Stimulated activated CD8-positive, alpha-beta memory T cell treated with anti-CD3 and anti-CD28 coated beads, Interleukin-7, amount 100 ng/mL, for 24 hours (primary cell): ENCODE measurements at places on chromosomes 5 and 9.
A peak's percentile ranks its signal among the peaks of the same experiment; 100 is the strongest.

DNA sequence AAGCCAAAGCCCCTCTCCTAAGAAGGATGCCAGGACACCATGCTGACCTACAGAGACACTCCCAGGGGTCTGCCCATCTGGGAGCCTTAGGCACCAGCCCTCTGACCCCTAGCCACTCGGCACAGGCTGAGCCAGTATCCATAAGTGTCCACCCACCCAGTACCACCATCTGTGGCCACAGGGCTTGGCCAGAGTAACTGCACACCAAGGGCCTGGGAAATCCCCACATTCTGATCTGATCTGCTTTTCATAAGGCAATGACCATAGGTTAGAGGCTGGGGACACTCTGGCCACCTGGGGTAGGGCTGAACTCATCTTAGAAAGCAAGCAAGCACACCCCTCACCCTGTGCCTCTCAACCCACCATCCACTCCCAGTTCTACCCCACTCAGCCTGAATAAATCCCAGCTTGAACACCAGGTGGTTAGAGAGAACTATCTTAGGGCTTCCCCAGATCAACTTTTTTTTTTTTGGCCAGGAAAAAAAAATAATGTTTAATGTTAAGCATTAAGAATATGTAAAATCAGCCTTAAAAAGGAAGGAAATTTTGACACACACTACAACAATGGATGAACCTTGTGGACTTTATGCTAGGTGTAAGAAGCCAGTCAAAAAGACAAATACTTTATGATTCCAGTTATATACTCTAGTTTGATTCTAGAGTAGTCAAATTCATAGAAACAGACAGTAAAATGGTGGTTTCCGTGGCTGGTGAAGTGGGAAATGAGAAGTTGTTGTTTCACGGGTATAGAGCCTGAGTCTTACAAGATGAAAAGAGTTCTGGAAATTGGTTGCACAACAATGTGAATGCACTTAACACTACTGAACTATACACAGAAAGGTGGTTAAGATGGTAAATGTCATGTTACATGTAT, 6.2 kb downstream of the GNPDA1 start:
- no peak for DNase-seq

- DNase-seq, result no peak
These were observed 38.4 kb upstream of the RXRA start for GRCh38 chr9:134287591-134288491.

DNA sequence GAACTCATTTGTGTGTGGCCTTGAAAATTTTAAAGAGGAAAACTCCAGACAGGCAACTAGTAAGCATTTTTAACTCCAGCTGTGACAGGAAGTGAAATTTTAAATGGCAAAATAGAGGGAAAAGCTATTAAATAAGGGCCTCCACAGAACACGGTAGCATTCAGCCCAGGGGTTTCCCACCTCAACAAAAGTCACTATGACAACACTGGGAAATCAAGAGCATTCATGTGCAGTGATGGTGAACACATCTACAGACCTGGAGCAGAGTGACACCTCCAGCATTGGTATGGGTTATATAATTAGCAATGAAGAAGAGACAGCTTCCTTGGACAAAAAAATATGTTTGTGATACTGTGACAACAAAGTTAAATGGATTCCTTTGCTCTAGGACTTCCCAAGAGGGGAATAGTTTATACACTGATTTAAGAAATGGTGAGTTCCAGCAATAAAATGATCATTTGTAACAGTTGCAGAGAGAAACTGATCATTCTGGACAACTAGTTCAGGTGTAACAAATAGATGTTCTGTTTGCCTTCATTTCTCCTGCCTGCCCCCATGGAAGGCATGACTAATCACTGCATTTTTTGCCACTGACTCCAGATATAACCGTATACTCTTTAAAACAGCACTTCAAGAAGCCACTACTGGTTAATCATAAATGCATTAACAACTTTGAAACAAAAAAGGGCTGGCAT, 93.3 kb upstream of the SLC44A1 start:
- no peak for DNase-seq

DNA sequence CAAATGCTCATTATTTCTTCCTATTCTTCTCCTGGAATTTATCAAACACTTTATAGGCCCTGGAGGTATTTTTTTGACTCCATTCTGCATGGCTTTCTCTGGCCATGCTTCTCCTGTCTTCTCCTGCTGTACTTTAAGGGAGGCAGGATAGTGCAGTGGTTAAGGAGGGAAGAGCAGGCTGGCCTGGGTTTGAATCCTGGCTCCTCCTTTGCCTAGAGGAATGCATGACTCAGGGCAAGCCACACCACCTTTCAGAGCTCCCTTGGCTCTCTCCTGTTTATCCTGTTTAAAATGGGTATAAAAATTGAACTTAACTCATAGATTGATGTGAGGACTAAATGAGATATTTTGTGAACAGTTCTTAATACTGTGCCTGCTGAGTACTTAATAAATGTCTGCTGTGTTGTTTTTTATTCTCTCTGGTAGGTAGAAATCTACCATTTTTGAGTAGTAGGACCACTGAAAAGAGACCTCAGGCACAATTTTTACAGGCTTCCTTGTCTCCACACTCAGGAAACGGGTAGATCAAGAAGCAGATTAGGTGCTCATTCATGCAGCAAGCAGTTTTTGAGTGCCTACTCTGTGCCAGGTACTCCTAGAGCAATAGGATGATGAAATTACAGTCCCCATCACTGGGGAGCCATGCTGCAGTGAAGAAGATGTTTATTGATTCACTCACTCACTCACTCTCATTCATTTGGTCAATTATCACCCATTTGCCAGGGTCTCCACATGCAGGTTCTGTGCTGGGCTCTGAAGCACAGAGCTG, 32.7 kb upstream of the ARAP3 start:
- DNase-seq, result no peak

DNA sequence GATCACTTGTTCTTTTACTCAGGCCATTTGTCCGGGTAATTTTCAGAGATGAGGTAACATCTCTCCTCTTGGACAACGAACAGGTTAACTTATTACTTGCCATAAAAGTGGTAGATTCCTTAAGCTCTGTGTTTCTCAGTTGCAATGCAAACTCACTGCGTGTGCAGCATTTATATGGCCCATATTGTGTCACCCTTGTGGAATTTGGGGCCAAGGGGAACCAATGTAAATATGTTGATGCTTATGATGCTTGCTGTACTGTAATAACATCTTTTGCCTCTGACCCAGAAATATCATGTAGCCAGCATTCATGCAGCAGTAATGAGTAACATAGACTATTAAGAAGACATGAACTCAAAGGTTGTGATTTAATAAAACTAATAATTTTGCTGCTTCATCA, 175.8 kb downstream of the ADAMTS6 start:
- no peak for DNase-seq

- DNase-seq, result no peak
These were observed 3.3 kb downstream of the MAT2B start for GRCh38 chr5:163508753-163509152.

DNA sequence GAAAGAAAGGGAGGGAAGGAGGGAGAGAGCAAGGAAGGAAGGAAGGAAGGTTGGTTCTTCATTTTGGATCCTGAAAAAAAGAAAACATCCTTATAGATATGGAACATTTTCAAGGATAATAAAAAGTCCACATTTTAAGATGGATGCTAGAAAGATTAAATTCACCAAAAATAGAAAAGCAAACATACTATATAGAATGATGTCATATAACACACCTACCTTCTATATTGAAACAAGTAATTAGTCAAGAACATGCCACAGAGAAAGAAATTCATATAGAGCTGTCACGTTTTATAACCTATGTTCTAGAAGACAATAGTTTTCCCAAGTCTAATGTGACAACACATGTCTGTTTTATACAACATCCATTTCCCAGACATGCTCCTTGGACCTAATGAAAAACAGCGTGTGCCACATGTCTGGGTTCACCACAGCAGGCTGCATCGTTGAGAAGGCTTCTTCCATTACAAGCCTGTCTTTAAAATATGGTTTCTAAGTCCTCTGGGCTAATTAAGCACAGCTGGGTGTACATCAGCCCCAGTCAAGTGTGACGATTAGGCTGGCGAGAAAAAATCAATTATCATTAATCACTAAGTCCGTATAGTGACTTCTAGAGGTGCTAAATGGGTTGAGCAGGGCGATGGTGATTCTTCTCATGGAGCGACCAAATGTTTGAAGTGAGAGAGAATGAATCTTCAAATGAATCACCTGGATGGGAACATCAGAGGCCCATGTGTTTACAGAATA, 301.8 kb downstream of the TLE1 start:
- no peak for DNase-seq

- no peak for DNase-seq
These were observed 92.0 kb downstream of the OTULIN start for GRCh38 chr5:14756478-14756877.

- no peak for DNase-seq
These were observed 39.1 kb upstream of the MSH3 start for GRCh38 chr5:80615266-80615914.

DNA sequence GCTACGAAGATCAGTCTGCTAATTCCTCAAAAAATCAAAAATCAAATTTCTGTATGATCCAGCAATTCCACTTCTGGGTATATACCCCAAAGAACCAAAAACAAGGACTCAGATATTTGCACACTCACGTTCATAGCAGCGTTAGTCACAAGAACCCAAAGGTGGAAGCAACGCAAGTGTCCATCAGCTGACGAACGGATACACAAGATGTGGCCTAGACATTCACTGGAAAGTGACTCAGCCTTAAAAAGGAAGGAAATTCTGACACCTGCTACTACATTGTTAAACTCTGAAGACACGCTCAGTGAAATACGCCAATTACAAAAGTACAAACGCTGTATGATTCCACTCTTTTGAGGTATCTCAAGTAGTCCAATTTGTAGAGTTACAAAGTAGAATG, 93.3 kb downstream of the OTULIN start:
- no peak for DNase-seq

DNA sequence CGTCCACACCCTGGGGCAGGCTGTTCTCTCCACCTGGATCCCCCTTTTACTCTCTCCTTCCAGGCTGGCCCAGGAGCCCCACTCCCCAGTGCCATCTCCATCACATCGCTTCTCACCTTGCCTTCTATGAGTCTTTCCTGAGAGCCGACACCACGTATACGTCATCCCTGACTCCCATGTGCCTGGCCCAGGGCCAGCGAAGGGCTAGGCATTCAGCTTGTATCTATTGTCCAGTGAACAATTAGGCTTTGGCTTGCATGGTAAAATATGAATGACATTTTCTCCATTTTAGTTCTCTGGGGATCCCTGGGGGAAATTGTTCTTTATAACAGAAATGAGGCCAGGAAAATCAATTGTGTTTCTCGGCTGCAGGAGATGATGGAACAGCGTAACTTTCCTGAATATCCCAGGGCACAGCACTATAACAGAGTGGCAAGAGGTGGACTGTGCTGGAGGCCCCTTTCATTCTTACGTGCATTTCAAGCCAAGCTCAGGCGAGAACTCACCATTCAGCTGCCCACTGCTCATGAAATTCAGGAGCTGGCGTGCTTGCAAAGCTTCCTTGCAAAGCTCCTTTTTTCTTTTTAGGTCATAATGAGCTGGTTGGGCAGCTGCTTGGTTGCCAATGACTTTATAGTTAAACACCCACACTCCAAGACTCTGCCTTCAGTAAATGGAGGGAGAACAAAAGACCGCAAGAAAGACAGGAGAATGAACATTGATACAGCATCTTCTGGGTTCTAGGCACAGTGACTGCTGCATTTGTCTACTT, 37.7 kb downstream of the NSG2 start:
- no peak for DNase-seq

- DNase-seq, result peak; percentile 33
These were observed 647 bp downstream of the SMARCA2 start for GRCh38 chr9:2015581-2016407.

GRCh38 chr5:157750320-157750719, 6.8 kb downstream of the LSM11 start:
- DNase-seq, result no peak

DNA sequence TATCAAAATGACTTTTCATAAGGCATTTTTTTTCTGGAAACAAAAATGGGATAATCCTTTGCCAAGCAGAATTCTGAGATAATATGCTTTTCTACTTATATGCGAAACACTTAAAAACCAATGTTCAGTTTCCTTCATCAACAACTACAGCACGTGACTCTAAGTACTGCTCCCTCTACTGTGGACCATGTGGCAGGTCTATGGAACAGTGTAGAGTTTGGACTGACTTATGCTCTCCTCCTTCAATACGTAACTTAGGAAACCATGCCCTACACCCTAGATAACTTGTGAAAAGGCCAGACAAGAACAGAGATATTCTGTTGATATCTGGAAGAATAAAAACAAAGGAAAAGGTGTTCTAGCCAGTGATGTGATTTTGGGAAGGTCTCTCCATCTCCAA, 111.3 kb upstream of the GNA14 start:
- no peak for DNase-seq

- DNase-seq, result no peak
These were observed 28.5 kb downstream of the NFIL3 start for GRCh38 chr9:91395106-91395552.

DNA sequence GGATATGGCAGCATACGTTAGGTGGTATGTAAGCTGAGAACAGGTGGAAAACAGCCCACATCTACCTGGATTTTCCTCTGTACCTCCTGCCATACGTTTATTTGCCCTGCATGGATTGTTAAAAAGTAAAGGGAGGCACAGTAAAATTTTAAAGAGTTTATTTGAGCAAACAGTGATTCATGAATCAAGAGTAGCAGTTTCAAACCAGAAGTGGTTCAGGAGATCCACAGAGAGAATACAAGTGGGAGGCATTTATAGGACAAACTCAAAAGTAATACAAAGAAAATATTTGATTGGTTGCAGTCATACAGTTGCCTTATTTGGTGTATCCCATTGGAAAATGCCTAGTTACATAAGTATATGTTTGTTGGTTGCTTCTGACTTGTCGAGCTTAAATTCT, 117.6 kb downstream of the FAM170A start:
- DNase-seq, result no peak

DNA sequence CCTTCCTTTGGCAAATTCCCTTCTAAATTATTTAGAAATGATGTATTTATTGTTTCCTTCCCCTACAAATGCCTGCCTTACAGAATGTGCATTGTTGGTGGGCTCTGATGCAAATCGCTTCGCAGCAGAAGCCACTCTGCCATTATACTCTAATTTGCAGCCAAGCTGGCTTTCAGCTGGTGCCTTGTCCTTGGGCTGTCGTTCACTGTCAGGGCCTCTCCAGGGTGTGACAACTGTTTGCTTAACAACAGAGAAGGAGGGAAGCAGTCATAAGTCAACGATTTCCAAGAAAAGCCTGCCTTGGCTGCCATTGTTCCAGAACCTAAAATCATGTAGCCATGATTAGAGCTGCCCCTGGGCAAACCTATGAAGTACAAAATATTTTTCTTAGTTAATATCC, 260.1 kb upstream of the RGMB start:
- DNase-seq, result no peak

- no peak for DNase-seq
These were observed 124.3 kb upstream of the SLC25A48 start for GRCh38 chr5:135710045-135710675.
